Stimulated activated CD8-positive, alpha-beta memory T cell treated with anti-CD3 and anti-CD28 coated beads, Interleukin-4, amount 100 ng/mL, for 48 hours (primary cell): ENCODE measurements at places on chromosomes 2 and 18.

DNA sequence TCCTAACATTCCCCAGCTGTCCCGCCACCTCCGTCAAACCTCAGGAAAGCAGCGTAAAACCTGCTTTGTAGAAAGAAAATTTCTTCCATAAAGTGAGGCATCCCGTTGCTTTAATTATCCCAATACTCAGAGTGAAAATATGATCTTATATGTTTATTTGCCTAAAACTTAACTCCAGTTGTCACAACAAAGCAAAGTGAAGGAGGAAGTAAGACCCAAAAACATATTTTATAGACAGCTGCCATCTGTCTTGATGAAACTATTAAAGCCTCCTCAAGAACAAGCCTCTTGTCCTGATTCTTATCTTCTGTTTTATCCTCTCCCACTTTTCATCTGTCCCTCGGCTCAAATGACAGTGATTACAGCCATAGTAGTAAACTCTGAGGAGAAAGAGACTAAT is 28.9 kb upstream of the LPIN2 start:
- DNase-seq: no peak

- DNase-seq: no peak
These were observed 52.7 kb downstream of the LBH start for GRCh38 chr2:30283931-30284565.

DNA sequence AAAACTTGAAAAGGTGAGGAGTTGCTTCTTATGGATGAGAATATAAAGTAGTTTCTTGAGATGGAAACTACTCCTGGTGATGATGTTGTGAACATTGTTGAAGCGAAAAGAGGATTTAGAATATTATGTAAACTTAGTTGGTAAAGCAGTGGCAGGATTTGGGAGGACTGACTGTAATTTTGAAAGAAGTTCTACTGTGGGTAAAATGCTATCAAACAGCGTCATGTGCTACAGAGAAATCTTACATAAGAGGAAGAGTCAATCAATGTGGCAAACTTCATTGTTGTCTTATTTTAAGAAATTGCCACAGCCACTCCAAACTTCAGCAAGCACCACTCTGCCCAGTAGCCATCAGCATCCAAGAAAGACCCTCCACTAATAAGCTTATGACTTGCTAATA is 112.9 kb upstream of the ZEB2 start:
- no peak for DNase-seq

DNA sequence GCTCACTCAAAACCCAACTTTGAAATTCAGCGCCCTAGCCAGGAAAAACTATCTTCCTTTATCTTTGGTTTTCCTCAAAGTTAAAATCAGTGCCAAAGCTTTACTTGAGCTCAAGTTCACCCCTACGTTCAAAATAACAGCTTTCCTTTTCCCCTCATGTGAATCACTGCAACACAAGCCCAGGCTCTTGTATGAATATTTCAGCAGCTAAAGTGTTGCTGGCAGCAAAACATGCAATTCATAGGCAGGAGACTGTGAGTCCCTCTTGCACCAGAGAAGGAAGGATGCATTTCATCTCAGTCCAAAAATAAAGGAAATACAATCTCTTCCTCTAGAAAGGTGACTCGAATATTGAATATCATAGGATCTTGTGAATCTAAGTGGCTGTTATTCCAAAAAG is 461.3 kb upstream of the SOX11 start:
- no peak for DNase-seq

GRCh38 chr18:73235921-73236320 is 368.1 kb upstream of the NETO1 start:
- no peak for DNase-seq

- DNase-seq: no peak
These were observed 210.7 kb downstream of the ARL4C start for GRCh38 chr2:234286118-234286598.

DNA sequence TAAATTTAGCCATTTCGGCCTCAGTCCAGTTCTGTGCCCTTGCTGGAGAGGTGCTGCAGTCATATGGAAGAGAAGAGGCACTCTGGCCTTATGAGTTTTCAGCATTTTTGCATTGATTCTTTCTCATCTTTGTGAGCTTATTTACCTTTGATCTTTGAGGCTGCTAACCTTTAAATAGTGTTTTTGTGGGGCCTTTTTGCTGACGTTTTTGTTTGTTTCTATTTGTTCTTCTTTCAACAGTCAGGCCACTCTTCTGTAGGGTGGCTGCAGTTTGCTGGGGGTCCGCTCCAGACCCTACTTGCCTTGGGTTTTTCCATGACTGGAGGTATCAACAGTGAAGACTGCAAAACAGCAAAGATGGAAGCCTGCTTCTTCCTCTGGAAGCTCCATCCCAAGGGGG is 1951.7 kb upstream of the LRRTM1 start:
- no peak for DNase-seq
